ENCODE measurements at places on chromosomes 2 and 18. TPM values are rescaled to one million over a fixed set of nuclear protein-coding genes. Genes with fewer than 3 reads are reported as not detected.

GRCh38 chr2:177717831-177718618 is 325.5 kb downstream of the AGPS start:
- no peak for DNase-seq

- peak; percentile 45 for DNase-seq
Measured at GRCh38 chr18:892316-892715, 12.4 kb upstream of the ADCYAP1 start.

DNA sequence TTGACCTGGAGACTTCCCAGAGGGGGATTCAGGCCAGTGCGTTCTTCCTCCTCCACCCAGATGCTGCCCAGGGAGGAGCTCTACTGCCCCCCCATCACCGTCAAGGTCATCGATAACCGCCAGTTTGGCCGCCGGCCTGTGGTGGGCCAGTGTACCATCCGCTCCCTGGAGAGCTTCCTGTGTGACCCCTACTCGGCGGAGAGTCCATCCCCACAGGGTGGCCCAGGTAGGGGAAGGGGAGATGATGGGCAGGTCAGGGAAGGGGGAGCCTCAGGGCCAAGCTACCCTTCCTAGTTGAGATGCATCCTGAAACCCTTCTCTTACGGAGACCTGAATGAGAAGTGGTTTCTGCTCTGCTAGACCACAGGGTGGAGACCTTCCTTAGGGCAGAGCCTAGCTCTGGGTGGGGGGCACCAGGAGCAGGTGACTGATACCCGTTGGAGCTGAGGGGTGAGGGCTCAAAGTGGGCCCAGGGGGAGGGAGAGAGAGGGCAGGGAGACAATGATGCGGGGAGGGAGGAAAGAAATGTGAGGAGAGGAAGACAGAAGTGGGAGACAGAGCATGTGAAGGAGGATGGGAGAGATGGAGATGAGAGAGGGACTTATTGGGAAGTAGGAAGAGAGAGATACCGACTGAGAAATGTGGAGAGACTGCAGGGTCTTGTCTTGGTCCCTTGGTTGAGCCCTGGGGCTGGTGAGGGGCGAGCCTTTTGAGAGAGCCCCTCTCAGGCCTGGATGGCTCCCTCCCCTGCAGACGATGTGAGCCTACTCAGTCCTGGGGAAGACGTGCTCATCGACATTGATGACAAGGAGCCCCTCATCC is 159.4 kb downstream of the DYSF start:
- DNase-seq, result no peak

DNA sequence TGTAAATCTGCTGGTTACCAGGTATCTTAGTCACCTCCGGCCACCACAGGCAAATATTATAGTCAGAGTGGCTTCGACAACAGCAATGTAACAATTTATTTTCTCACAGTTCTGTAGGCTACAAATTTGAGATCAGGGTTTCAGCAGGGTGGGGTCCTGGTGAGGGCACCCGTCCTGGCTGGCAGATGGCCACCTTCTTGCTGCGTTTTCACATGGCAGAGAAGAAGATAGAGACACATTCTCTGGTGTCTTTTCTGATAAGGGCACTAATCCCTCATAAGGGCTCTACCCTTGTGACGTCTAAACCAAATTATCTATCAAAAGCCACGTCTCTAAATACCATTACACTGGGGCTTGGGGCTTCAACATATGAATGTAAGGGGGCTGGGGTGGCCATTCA is 843.2 kb upstream of the FANCL start:
- DNase-seq, result no peak

GRCh38 chr2:44462934-44463849 is 101.4 kb downstream of the CAMKMT start:
- DNase-seq, result no peak

DNA sequence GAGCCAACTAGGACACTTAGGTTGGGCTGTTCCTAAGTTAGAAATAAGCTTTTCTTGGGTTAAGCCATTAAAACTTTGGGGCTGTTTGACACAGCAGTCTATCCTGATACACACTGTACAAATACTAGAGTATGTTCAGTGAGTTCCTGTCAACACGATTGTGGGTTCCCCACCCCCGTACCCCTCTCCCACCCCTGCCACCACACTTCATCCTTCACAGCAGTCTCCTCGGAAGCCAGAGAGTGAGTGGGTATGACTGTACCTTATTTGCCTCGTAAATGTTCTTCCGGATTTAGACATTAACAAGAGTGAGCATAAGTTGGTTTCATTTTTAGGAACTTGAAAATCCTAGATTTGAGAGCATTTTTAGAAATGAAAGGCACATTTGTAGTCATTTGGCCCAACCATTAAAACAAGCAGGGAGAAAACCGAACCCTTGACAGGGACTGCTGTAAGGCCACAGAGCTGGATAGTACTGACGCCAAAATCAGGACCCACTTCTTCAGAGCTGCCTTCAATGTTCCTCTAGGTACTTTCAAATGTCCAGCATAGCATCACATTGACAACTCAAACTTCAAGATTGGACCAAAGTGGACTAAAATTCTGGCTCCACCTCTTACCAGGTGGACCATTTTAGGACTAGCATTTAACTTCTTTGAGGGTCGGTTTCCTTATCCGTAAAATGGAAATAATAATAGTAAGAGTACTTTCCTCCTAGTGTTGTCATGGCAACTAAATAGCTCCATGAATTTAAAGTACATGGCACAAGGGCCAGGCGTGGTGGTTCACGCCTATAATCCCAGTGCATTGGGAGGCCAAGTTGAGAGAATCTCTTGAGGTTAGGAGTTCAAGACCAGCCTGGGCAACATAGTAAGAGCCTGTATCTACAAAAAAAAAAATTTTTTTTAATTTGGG is 166.3 kb upstream of the SERTAD2 start:
- peak; percentile 61 for DNase-seq

GRCh38 chr2:38744399-38744780 is 6.8 kb downstream of the SRSF7 start:
- no peak for DNase-seq

GRCh38 chr18:25825056-25825455 is 265.4 kb downstream of the SS18 start:
- DNase-seq, result peak; percentile 2

DNA sequence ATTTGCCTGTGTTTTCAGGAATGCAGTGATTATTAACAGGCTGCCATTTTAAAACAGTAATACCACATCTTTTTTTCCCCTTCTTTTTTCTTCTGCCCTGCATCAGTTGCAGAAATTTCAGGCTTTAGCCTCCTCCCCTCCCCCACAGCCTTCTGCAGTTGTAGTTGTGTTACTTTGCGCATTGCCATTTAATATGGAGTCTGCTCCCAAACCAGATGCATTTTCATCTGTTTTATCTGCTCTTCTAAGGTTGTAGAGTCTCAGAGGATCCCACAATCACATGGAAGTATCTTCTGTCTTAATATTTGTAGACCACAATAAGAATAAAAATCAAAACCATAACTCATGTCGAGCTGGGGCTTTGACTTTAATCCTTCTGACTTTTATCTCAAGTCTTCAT is 3.8 kb downstream of the ASXL3 start:
- DNase-seq, result no peak

GRCh38 chr2:222351035-222351434 is 52.2 kb upstream of the PAX3 start:
- DNase-seq, result no peak

DNA sequence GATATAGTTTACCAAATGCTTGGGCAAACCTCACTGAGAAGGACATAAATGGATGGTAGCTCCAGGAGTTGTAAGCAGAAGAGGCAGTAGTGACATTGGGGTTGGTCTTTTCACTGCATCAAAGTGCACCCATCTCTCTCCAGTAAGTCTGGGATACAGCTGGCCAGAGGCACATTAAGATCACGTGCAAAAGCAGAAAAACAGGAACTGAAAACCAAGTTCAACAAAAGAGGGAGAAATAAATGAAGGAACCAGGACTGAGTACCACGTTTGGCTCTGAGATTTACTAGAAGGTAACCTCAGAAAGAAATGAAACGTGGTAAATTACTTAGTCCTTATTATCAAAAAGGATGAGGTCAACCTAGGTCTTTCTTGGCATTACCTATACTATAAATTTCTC is 259.2 kb downstream of the OSR1 start:
- no peak for DNase-seq

DNA sequence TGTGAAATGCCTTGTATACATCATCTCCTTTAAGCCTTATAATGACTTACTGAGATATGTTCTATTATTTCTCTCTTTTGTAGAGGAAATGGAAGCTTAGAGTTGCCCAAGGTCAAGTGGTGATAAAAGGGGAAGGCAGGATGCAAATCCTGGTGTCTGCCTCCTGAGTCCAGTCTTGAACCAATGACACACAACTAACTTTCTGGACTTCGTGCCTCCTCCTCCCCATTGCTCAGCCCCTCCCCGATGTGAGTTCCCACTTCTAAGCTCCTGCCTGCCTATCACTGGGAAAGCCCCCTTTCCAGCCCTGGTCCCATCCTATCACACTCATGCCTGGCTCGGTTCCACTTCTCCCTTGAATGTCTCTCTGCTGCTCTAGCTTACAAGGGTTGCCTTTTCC is 6.9 kb upstream of the CTIF start:
- DNase-seq, result no peak

GRCh38 chr2:120300385-120300784 is 45.6 kb upstream of the INHBB start:
- DNase-seq, result no peak

GRCh38 chr2:191601060-191601459 is 76.9 kb upstream of the NABP1 start:
- no peak for DNase-seq

DNA sequence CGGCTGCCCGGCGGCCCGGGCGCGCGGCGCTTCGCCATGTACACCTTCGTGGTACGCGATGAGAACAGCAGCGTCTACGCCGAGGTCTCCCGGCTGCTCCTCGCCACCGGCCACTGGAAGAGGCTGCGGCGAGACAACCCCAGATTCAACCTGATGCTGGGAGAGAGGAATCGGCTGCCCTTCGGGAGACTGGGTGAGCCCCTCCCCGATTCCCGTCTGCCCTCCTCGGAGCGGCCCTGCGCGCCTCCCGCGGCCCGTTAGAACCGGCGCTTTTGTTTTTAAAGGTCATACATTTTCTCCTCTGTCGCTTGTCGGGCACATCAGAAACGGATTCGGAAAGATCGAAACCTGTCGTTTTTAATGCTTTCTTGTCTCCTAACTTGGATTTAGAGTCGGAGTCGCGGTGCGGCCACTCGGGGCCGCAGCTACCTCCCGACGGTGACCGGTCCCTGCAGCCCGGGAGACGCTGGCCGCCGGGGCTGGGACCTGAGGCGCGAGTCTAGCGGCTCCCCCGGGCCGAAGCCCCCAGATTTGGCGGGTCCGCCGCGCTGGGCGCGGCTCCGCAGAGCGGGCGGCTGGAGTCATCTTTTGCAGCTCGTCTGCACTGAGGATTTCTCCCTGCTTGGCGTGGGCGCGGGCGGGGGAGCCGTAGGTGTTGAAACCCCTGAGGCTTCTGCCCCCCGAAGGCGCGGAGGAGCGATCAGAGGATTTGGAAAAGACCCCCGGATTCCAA is 519 bp downstream of the TTL start:
- peak; percentile 68 for DNase-seq

DNA sequence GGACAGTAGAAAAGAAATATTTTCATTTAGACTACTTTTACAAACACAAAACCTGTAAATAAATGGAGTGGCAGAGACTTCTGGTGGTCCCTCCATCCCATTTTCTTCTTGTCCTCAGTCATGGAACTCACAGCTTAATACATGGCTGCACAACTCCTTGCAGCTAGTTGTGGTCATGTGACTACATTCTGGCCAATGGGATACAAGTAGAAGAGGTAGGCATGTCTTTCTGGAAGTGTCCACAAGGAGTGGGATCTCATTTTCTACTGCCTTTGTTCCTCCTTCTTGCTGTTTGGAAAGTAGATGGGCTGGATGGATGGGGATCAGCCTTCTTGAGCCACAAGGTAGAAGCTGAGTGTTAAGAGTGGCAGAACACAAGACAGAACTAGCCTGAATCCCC is 555.8 kb downstream of the SATB2 start:
- DNase-seq, result no peak

The ADCY3 gene
- 22.0 TPM for total RNA-seq

The TMEM163 gene
- not detected for total RNA-seq

The OTOS gene
- total RNA-seq, result not detected

The TBC1D8 gene
- total RNA-seq, result 5.1 TPM

The CHRND gene
- total RNA-seq, result not detected

The TLX2 gene
- total RNA-seq, result 0.34 TPM

The SCYGR4 gene
- not detected for total RNA-seq

The GAREM2 gene
- not detected for total RNA-seq

All from M059J (cell line).